ENCODE measurements at places on chromosomes 6 and 20.
A peak's percentile ranks its signal among the peaks of the same experiment; 100 is the strongest.

DNA sequence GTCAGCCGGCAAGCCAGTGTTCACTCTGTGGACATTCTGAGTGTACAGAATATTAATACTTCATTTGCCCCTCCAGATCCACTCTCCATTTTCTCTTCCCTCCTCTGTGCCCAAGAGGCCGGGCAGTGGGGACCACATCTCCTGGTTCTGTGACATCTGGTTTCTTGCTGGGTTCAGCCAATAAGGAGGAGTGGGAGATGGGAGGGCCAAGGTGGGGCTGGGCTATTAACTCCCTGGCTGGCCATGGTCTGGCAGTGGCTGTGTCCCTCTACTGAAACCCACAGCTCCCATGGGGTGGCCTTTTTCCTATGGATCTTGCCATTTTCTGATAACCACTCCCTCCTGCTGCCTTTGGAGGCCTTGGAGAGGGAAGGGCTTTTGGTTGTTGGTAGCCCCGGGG is 30.0 kb upstream of the SALL4 start:
- DNase-seq, result no peak

DNA sequence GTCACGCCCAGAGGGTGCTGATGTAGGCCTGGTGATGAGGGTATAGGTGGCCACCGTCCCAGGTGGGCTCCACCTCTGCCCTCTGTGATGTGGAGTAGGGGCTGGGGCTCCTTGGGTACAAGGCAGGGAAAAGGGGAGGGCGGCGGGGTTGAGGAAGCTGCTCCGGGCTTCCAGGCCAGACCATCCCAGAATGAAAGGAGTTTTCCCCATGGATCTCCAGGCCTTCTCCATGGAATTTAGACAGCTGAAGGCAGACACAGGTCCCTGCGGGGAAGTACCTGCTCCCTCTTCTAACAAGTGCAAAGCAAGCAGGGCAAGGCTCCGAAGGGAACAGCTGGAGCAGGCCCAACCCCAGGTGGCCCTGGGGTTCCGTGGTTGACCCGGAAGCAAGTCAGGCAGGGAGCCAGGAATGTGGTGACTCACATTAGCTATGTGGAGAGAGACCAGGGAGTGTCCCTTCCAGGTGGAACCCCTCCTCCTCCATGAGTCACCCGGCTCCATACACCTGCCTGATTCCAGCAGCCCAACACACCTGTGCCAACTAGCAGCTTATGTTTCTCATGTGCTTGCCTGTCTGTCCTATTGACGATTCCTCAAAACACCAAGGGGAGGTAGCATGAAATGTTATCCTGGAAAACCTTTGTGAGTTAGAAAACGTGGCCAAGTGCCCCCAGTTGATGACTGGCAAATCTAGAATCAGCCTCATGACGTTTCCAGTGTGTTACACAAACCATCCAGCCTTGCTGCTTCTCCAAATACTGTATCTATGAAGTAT is 59.7 kb upstream of the SNX9 start:
- DNase-seq, result peak; percentile 97

- DNase-seq, result no peak
Observed at GRCh38 chr6:167499161-167499660, 174.3 kb downstream of the TTLL2 start.

DNA sequence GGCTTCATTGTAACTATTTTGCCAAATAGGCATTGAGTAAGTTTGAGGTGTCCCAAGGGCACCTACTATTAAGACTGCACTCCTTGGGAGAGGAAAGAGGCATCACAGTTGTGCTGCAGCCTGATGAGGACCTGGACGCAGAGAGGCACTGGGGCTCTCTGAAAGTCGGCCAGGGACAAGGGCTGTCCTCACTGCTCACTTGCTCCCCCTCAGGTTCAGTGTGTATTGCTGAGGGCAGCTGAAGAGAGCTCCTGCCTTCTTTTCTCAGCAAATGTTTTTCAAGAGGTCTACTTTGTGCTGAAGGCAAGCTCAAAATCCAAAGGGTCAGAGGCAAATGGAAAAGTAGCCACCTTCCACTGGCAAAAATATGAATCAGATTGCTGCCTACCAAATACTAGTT is 331.8 kb downstream of the RIMS1 start:
- DNase-seq, result peak; percentile 18

DNA sequence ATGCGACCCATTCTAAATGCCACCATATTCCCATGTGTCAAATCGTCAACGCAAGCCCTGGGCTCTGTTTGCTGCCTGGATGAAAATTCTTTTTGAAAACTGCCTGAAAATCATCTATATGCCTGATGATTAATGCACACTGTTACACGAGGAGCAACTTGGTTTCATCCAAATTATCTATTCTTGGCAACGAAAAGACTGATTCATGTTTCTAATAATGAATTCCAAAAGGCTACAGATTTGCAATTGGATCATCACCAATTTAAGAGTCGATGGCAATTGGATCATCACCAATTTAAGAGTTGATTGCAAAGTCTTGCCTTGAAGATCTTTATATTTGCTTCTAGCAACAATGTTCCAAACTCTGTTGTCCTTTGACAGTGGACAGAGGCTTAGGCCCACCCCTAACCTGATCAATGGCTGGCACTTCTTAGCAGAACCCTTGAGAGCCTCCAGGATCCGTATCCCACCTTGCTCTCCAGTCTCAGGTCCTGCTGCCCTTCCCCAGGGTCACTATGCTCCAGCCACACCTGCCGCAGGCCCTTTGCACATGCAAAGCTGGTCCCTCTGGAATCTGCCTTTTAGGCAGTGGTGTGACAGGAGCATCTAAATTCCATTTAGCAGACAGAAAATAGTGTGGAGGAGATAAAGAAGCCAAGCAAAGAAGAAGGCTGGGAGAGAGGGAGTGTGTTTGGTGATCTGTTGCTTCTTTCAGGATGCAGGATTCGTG is 460.9 kb upstream of the SULF2 start:
- no peak for DNase-seq

Measured in RWPE1 (cell line).